ENCODE measurements at places on chromosomes 5 and 9.

- DNase-seq = no peak
Measured at GRCh38 chr5:90020575-90021538, 388.7 kb downstream of the CETN3 start.

DNA sequence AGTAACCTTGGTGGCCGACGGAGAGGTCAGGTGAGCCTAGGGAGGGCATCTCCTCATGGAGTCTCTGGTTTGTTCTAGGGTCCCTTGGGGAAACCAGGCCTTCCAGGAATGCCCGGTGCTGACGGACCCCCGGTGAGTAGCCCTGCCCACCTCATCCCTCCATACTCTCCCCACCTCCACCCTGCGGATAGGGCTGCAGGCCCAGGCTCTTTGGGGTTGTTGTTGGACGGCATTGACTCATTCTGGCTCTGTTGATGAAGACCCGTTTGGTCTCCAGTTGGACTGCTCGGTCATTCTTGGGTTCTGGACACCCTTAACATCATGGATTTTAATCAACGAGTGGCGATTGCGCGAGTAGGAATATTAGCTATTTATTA, 112.3 kb upstream of the FCN2 start:
- DNase-seq = no peak

DNA sequence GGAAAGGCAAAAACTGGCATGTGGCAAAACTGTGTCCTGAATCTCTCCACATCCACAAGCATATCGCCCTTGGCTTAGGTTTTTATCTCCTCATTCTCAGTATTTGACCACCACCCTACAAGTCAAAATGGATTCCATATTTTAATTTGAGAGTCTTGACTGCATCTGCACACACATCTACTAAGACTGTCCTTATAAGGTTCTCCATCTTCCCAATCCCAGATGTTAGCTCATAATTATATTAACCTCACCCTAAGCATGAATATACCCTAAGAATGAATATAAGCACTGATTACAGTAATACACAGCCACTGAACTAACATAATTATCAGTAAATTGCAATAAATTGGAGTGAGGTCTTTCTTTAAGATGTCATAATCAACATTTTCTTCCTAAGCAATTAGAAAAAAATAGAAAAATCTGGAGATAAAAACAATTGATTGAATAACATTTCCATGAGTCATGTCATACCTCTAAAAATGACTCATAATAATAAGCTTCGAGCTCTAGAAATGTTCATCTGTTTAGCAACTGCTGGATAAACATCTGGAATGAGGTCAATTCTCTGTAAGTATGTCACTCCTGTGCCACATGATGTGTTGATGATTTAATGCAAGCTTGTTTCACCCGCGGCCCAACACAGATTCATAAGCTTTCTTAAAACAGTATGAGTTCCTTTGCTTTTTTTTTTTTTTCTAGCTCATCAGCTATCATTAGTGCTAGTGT, 39.9 kb upstream of the PAM start:
- DNase-seq = no peak

DNA sequence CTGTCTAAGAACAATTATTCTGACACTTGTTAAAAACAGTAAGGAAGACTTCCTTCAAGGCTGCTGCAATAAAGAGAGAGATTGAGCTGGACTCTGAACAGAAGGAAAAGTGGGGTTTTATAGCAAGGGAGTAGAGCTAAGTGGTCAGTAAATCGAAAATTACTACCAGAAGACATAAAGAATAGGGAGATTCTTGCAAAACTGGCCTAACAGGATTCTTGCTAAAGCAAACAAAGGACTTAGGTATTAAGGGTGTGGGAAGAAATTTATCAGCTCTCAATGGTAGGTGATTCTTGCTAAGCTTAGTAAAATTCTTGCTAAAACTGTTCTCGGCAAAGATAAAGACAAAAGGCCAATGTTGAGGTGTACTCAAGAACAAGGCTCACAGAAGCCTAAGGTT, 300.5 kb downstream of the SLCO4C1 start:
- no peak for DNase-seq

- no peak for DNase-seq
Measured at GRCh38 chr9:2345013-2345412, 276.6 kb upstream of the VLDLR start.

DNA sequence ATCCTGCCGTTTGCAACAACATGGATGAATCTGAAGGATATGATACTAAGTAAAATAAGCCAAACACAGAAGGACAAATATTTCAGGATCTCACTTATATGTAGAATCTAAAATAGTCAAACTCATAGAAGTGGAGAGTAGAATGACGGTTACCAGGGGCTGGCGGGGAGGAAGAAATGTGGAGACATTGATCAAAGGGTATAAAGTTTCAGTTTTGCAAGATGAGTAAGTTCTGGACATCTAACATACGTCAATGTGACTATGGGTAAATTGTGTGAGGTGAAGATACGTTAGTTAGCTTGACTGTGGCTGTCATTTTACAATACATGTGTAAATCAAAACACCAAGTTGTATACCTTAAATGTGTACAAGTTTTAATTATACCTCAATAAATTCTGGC, 200.3 kb downstream of the SNX18 start:
- no peak for DNase-seq

All from NCI-H2081 treated with DMSO at 0.1 percent for 48 hours (cell line).